ENCODE measurements at places on chromosomes 5 and 9. TPM values are rescaled to one million over a fixed set of nuclear protein-coding genes. Genes with fewer than 3 reads are reported as not detected.
A peak's percentile ranks its signal among the peaks of the same experiment; 100 is the strongest.

The MARVELD2 gene
- total RNA-seq, result 0.81 TPM

DNA sequence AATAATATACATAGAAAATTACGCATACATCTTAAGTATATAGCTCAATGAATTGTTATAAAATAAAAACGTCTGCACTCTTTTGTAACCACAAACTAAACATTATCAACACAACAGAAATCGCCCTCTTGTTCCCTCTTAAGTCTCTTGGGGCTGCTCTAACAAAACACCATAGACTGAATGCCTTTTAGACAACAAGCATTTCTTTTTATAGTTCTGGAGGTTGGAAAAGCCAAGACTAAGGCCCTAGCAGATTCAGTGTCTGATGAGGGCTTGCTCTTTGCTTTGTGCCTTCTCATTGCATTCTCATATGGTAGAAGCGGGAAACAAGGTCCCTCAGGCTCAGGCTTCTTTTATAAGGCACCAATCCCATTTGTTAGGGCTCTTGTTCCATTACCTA is 4.9 kb upstream of the IFNB1 start:
- H3K4me3 ChIP-seq, result no peak overlapping the region
- DNase-seq, result no peak
- no peaks in the 10 kb centered on the region for H3K27me3 ChIP-seq
- H3K4me1 ChIP-seq, result no peaks in the 10 kb centered on the region
- no peak overlapping the region for H3K27ac ChIP-seq

The LCN15 gene
- total RNA-seq, result not detected

- no peaks in the 10 kb centered on the region for H3K27me3 ChIP-seq
- H3K4me1 ChIP-seq, result no peaks in the 10 kb centered on the region
- DNase-seq, result no peak
- no peaks in the 10 kb centered on the region for H3K36me3 ChIP-seq
- no peak overlapping the region for H3K4me3 ChIP-seq
- H3K27ac ChIP-seq, result no peak overlapping the region
Measured at GRCh38 chr9:32866273-32866672, 82.9 kb downstream of the TMEM215 start.

The SUSD3 gene
- 7.0 TPM for total RNA-seq

GRCh38 chr9:106312906-106313305 is 550.1 kb upstream of the ZNF462 start:
- no peak for DNase-seq
- no peak overlapping the region for H3K27ac ChIP-seq
- H3K27me3 ChIP-seq, result no peaks in the 10 kb centered on the region
- H3K4me1 ChIP-seq, result no peaks in the 10 kb centered on the region

GRCh38 chr5:173670791-173671120 is 54.3 kb upstream of the BOD1 start:
- peaks cover 21% of the 10 kb centered on the region for H3K4me1 ChIP-seq
- H3K27ac ChIP-seq, result peak overlapping the region; percentile 33
- no peak for DNase-seq

GRCh38 chr9:72856972-72857623 is 95.8 kb downstream of the ALDH1A1 start:
- peaks cover 17% of the 10 kb centered on the region for H3K4me1 ChIP-seq
- H3K27me3 ChIP-seq, result no peaks in the 10 kb centered on the region
- DNase-seq, result no peak
- no peak overlapping the region for H3K4me3 ChIP-seq

GRCh38 chr9:125896964-125897363 is 149.8 kb downstream of the PBX3 start:
- no peak overlapping the region for H3K4me3 ChIP-seq
- H3K27ac ChIP-seq, result no peak overlapping the region
- H3K27me3 ChIP-seq, result no peaks in the 10 kb centered on the region
- no peaks in the 10 kb centered on the region for H3K4me1 ChIP-seq

The MLANA gene
- total RNA-seq, result not detected

The OR1Q1 gene
- total RNA-seq, result not detected

The STK32A gene
- total RNA-seq, result 8.0 TPM

- no peak overlapping the region for H3K27ac ChIP-seq
- H3K4me3 ChIP-seq, result no peak overlapping the region
- H3K36me3 ChIP-seq, result no peaks in the 10 kb centered on the region
- no peak for DNase-seq
Measured at GRCh38 chr5:163943546-163943945, 438.1 kb downstream of the MAT2B start.

DNA sequence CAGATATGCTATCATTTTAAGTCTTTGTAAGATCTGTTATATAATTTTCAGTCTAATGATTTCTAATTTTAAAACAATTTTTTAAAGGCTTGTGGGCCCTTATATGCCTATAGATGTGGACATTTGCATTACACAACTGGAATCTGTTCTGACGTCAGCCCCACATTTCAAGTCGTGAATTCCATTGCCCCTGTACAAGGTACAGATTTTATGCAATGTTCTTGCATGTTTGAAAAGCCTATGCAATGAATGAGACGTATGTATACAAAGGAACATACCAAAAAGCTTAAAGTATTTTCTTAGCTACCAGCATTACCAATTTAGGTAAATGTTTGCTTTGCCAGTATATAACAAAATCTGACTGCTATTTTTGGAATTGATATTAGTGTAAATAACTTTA is 77.2 kb downstream of the ITGA1 start:
- no peaks in the 10 kb centered on the region for H3K36me3 ChIP-seq
- H3K4me1 ChIP-seq, result peaks cover 15% of the 10 kb centered on the region
- H3K27me3 ChIP-seq, result no peaks in the 10 kb centered on the region
- no peak overlapping the region for H3K4me3 ChIP-seq
- DNase-seq, result no peak

DNA sequence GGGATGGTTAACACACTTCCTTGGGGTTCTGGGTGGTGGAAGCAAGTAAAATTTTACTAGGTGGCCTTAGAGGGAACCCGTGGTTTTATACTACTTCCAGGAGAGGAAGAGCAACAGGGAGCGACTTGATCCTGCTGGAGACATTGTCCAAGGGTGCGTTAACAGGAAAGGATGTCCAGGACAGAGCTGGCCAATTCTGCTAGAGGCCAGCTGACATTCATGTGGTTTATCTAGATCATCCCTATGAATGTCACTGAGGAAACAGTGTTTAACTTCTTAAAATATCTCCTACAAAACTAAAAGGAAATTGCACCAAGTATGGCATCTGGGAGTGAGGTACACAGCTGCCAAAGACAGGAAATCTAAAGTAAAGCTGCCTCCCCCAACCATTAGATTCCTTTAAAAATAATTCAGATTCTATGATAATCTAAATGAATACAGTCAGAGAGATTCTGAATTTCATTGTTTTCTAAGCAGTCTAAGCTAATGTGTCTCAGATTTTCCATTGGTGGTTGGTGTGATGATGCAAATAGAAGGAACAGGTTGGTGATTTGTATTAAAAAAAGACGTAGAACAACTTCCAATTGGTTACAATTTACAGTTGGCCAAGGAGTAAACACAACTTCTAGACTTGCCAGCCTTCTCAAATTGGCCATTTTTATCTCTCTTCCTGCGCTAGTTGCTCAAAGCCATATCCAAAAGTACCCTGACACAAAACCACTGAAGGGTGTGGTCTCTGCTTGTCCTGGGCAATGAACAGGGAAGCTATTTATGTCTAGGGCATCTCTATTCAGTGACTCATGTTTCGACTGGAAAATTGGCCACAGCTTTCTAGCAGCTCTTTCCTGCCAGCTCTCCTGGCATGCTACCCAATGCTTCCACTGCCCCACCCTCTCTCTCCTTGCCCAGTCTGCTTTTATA is 574.7 kb upstream of the MEF2C start:
- peaks cover 21% of the 10 kb centered on the region for H3K4me1 ChIP-seq
- peak overlapping the region; percentile 61 for H3K27ac ChIP-seq
- H3K27me3 ChIP-seq, result no peaks in the 10 kb centered on the region
- H3K36me3 ChIP-seq, result no peaks in the 10 kb centered on the region

GRCh38 chr9:109775516-109775915 is 4.5 kb upstream of the PALM2AKAP2 start:
- H3K36me3 ChIP-seq, result no peaks in the 10 kb centered on the region
- peaks cover 15% of the 10 kb centered on the region for H3K4me1 ChIP-seq
- no peaks in the 10 kb centered on the region for H3K27me3 ChIP-seq
- DNase-seq, result no peak
- no peak overlapping the region for H3K27ac ChIP-seq

- no peak for DNase-seq
- H3K4me3 ChIP-seq, result no peak overlapping the region
- H3K4me1 ChIP-seq, result no peaks in the 10 kb centered on the region
- no peaks in the 10 kb centered on the region for H3K36me3 ChIP-seq
- no peaks in the 10 kb centered on the region for H3K27me3 ChIP-seq
Measured at GRCh38 chr5:78760366-78760765, 111.8 kb upstream of the LHFPL2 start.

The UGCG gene
- total RNA-seq, result 17.9 TPM

The NTMT1 gene
- 27.2 TPM for total RNA-seq

- H3K27me3 ChIP-seq, result no peaks in the 10 kb centered on the region
- no peak for DNase-seq
- no peak overlapping the region for H3K27ac ChIP-seq
- H3K36me3 ChIP-seq, result no peaks in the 10 kb centered on the region
Measured at GRCh38 chr9:69655065-69655464, 17.1 kb downstream of the APBA1 start.

DNA sequence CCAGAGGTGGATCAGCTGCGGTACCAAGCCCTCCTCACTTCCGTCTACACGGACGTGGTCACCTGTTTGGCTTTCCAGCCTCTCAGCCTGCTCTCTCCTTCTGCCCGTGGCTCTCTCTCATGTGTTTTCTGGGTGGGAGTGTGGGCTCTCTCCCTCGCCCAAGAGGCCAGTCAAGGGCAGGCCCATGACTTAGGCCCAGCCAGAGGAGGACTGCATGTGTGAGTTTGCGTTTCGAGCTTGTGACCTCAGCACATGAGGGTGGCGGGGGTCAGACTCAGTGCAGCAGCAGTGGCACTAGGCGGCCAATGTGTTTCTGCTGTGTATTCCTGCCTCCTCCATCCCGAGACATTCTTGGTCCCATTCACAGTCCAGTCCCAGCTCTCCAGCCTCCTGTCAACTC is 82.5 kb upstream of the SMIM23 start:
- no peaks in the 10 kb centered on the region for H3K36me3 ChIP-seq
- H3K27me3 ChIP-seq, result no peaks in the 10 kb centered on the region
- H3K4me1 ChIP-seq, result no peaks in the 10 kb centered on the region
- H3K27ac ChIP-seq, result no peak overlapping the region
- DNase-seq, result no peak

DNA sequence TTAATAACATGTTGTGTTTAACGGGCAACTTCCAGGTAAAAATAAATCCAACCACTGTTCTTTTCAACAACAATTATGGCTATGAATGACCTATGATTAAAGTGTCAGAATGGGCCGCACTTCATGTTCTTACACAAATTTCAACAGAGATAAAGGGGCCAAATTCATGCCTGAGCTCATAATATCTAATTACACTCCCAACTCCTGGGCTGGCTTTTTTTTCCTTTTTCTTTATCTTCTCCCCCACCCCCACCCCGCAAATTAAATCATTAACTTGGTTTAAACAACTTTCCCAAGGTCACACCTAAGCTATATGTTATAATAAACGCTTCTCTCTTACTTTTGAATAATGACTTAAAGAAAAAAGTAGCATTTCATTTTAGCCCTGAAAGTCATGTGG is 25.8 kb downstream of the ZNF608 start:
- no peaks in the 10 kb centered on the region for H3K4me1 ChIP-seq
- H3K4me3 ChIP-seq, result no peak overlapping the region
- no peak for DNase-seq
- H3K27ac ChIP-seq, result no peak overlapping the region
- H3K36me3 ChIP-seq, result no peaks in the 10 kb centered on the region

DNA sequence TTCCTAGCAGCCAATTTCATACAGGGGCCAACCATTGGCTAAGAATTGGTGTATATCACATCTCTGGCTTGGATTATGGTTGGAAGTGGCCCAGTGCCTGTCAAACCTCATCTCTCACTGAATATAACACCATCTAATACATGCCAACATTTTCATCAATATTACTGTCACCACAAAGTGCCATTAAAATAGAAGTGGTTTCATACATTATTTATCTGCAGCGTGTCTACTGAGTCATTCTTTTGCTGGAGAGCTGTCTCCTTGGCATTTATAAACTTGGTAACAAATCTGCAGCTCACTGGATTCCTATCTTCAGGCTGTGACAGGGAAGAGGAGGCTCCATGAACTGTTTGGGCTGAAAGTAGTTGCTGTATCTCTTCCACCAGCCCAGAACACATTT is 70.9 kb downstream of the PTTG1 start:
- no peak for DNase-seq
- H3K36me3 ChIP-seq, result no peaks in the 10 kb centered on the region
- H3K4me1 ChIP-seq, result no peaks in the 10 kb centered on the region
- no peak overlapping the region for H3K4me3 ChIP-seq

- no peak overlapping the region for H3K4me3 ChIP-seq
- H3K4me1 ChIP-seq, result no peaks in the 10 kb centered on the region
- no peaks in the 10 kb centered on the region for H3K27me3 ChIP-seq
- DNase-seq, result no peak
Measured at GRCh38 chr5:125004009-125004408, 257.6 kb upstream of the ZNF608 start.

GRCh38 chr5:172529896-172530295 is 75.6 kb upstream of the SH3PXD2B start:
- no peak overlapping the region for H3K27ac ChIP-seq
- no peak for DNase-seq
- H3K27me3 ChIP-seq, result no peaks in the 10 kb centered on the region
- no peak overlapping the region for H3K4me3 ChIP-seq
- H3K4me1 ChIP-seq, result no peaks in the 10 kb centered on the region
- H3K36me3 ChIP-seq, result no peaks in the 10 kb centered on the region

DNA sequence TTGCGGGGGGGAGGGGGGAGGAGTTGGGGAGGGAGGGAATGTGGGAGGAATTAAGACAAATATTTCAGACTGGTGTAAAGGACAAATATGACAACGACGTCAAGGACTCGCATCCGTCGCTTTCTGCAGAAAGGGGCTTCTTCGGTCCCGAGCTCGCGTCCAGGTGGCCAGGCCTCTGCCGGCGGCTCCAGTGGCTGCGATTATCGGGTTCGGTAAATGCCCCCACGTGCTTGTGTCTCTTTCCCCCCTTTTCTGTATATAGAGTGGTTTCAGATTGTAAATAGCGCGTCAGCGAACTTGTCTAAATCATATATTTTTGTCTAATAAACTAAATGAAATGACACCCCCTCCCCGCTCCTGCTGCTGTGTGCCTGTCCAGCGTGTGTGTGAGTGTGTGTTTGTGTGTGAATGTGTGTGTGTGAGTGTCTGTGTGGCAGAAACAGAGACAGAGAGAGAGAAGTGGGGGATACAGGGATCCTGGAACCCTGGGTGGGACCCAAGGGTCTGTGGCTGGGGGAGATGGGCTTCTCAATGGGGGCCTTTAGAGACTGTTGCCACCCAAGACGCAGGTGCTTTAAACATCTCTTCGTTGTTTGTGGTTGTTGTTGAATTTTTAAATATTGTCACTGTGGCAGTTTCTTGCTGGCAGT is 5.6 kb downstream of the IRX1 start:
- H3K36me3 ChIP-seq, result no peaks in the 10 kb centered on the region
- H3K27me3 ChIP-seq, result no peaks in the 10 kb centered on the region
- H3K4me1 ChIP-seq, result no peaks in the 10 kb centered on the region
